ENCODE measurements at places on chromosomes 1 and 21.

DNA sequence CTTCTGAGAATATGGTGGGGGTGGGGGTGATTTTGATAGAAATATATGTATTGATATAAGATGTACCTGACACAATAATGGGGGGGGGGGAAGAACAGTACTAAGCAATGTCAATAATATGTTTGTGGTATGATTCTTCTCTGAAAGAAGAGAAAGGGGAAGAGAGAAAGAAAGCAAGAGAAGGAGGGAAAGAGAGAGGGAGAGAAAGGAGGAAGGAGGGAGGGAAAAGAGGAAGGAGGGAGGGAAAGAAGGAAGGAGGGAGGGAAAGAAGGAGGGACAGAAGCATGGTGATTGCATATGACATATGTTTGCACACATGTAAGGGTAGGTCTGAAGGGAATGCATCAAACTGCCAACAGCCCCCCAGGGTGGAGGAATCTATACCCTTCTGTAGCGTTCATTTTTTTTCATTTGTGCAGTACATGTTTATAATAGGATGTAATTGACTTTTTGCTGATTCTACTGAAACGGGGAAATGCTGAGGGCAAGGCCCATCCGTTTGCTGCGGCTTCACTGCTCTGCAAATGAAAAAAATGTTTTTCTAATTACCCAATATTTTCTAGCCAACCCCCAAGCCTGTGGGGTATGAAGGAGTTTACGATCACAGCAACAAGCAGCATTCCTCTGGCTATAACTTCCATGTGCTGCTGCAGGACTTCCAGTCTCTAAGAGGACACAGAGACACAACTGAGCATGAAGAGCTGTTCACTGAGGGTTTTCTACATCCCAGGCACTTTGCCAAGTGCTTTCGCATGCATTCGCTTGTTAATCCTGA is 119.3 kb upstream of the ZC3H12A start:
- DNase-seq: no peak

DNA sequence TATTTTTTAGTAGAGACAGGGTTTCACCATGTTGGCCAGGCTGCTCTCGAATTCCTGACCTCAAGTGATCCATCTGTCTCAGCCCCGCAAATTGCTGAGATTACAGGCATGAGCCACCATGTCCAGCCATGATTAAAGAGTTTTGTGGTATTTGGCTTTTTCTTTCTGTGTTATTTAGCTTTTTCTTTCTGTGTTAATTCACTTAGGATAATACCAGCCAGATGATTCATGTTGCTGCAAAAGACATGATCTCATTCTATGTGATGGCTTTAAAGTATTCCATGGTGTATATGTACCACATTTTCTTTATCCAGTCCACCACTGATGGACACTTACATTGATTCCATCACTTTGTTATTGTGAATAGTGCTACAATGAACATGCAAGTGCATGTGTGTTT is 1135.2 kb downstream of the AMY1C start:
- DNase-seq: no peak

- no peak for DNase-seq
These were observed 1011.1 kb downstream of the PLA2G4A start for GRCh38 chr1:187839873-187840272.

GRCh38 chr21:19776076-19776475 is 1222.1 kb upstream of the NCAM2 start:
- DNase-seq: no peak

DNA sequence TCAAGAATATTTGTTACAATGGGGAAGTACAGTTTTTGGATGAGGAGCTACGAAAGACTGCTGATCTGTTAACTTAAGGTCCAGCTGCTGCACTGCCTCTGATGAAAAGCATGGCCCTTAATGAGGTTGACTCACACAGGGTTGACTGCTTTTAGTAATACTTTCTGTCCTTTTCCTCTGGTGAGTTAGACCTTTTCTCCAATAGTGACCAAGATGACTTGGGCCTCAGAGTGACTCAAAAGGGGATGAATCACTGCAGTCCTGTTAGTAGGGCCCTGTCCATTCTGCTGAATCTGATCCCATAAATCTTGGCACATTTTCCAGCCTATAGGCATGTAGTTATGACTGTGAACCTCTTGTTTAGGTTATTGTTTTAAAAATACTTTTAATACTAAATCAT is 2.7 kb downstream of the DISP1 start:
- DNase-seq: peak; percentile 20

- no peak for DNase-seq
These were observed 82.9 kb upstream of the SSX2IP start for GRCh38 chr1:84773195-84773594.

DNA sequence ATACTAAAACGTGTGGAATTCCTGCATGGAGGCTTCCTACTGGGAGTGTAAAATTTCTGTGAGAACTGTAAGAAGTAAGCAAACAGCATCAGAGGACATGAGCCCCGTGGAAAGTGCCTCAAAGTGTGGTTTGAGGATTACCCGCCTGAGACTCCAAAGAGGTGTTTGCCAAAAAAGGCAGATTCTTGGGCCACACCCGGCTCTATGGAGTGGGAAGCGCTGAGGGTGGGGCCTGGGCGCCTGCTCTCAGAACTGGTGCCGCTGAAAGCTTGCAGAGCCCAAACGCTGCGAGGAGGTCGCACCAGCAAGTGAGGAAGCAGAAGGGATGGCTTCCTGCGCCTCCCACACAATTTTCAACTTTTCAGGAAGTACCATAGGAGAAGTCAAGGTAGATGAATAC is 43.0 kb upstream of the PSEN2 start:
- no peak for DNase-seq

- peak; percentile 48 for DNase-seq
These were observed at the start of gene NASP for GRCh38 chr1:45583666-45584350. NASP (plus strand) TSS chr1:45584041; CDS start chr1:45584147, 106 bp downstream.
